Amniotic epithelial cell (primary cell): ENCODE measurements at places on chromosomes 3 and 15.
A peak's percentile ranks its signal among the peaks of the same experiment; 100 is the strongest.

- DNase-seq = peak; percentile 55
Observed at GRCh38 chr15:74423431-74424257, 10.1 kb downstream of the SEMA7A start.

DNA sequence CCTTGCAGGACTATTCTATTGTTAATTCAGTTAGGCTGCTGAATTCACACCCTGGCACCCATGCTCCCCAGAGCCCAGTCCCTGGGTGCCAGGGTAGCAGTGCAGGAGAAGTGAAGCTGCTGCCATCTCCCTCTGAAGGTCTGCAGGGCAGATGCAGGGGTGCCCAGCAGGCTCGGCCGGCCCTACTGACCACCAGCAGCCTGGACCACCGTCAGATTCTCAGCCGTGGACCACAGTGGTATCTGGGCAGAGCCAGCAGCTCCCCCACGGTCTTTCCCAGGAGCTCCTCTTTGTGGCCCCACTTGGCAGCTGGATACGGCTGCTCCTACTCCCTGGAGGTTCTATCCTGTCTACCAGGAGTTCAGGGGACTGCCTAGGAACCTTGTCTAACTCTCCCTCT is 46.8 kb downstream of the ALDH1L1 start:
- DNase-seq = no peak

DNA sequence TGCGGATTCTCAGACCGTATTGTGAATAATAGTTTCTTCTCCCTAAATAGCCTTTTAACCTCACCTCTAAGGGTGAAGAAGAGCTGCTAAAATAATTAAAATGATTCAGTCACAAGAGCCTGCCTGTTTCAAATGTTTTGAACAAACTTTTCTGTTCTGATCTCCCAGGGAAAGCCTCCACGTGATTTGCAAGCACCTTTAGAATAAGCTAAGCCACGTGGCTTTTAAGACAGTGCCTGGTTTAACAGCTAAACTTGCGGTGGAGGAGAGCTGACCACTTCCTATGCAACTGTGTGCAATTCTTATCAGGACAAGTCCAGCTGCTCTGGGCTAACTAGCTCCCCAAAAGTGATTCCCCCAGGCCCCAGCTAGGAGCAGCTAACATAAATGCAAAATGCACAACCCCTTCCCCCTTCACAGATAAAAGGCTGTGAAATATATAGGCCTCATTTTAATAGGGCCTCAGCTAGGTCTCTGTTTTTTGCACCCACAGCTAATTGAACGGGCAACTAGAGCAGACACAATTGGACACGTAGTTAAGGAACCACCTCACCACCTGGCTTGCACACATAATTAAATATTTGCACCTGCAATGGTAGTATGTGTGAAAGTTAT is 401.2 kb upstream of the NR2F2 start:
- peak; percentile 84 for DNase-seq

GRCh38 chr3:102207151-102207571 is 227.7 kb upstream of the ZPLD1 start:
- DNase-seq = peak; percentile 30
